Transverse colon (tissue), 4 donors: ENCODE measurements at places on chromosomes 1 and 21.

DNA sequence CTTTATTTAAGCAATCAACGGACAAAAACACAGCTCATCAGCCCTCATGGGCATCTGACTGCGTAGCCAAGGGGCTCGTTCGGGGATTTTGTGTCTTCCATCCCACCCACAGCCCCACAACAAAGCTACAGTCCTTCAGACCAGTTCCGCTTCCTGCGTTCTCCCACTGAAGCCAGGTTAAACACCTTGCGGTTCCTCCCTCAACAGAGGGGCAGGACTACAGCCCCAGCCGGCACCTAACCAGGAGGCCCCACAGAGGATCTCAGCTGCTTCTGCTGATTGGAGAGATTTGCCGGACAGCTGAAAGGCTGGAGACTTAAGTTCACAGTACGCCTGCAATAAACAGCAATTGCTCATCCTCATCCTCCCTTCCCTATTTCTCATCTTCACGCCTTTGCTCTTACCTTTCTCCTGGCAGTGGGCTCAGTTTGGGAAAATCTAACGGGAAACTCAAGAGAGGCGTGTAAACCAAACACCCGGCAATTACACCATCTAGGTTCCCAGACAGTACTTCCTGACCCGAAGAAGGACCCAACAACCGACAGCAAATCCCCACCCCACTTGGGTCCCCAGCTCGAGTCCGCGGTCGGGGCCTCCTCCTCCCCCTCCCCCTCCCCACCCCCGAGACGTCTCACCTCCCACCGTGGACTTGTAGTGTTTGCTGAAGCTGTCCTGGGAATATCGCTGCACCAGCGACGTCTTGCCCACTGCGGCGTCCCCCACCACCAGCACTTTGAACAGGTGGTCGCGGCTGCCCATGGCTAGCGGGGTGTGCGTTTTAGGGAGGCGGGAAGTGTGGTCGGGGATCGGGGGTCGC lies 876 bp downstream of the RAB29 start:
- peak overlapping the region; percentile 54 for H3K4me3 ChIP-seq
- peak; percentile 40 for DNase-seq
- no peaks in the 10 kb centered on the region for H3K27me3 ChIP-seq
- peak overlapping the region; percentile 78 for H3K27ac ChIP-seq

DNA sequence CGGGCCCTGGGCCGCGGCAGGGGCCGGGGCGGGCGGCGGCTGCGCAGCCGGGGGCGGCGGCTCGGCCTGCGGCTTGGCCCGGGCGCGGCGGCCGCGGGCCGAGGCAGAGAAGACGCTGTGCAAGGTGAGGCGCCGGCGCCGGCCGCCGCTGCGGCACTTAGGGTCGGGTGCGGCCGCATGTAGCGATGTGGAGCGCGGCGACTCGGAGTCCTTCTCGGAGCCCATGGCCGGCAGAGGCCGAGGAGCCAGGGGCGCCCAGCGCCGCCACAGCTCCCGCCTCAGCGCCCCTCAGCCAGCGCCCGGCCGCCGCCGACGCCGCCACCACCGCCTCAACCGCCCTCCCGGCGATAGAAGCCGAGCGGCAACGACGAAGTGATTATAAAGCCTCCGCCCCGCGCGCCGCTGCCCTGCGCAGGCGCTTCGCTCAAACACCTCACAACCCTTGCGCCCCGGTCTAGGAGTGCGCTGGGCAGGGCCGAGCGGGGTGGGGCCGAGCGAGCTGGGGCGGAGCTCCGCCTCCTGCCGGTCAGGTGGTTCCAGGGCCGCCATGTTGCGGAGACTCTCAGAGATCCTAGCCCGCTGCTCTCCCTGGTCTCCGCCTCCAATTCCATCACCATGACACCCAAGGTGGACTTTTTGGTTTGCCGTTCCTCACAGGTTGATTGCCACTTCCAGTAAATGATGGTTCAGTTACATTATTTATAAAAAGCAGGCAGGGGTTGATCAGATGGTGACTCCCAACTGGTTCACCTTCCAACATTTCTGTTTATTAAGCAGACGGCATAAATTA lies at the start of gene RNF19B:
Gene RNF19B, minus strand, starts transcription at position 349 of the 790 bp plus-strand sequence. Its CDS starts 124 bp downstream, at position 225.
- peak; percentile 97 for DNase-seq
- H3K4me3 ChIP-seq, result peak within 1 kb of the TSS; percentile 93
- no peaks in the 10 kb centered on the region for H3K36me3 ChIP-seq
- H3K27ac ChIP-seq, result peak within 1 kb of the TSS; percentile 97

DNA sequence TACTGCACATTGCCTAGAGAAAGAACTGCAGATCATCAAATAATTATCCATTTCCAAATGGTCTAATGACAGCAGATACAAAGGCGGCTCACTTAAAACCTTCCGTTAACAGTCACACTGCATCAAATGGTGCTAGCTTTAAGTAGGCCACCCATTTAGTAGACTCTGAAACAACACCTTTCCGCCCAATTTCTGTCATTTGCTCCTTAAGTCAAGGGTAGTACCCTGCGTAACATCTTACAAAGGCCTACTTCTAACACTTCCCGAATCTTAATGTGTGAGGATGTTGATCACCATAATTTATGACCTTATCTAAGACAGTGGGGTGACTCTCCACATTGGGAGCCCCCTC lies 692 bp upstream of the RALGPS2 start:
- no peaks in the 10 kb centered on the region for H3K36me3 ChIP-seq
- no peaks in the 10 kb centered on the region for H3K27me3 ChIP-seq
- peak overlapping the region; percentile 98 for H3K4me3 ChIP-seq
- peak overlapping the region; percentile 91 for H3K27ac ChIP-seq

- H3K27me3 ChIP-seq, result no peaks in the 10 kb centered on the region
- no peak overlapping the region for H3K4me3 ChIP-seq
- peaks cover 4% of the 10 kb centered on the region for H3K36me3 ChIP-seq
These were observed 58.3 kb downstream of the MACF1 start for GRCh38 chr1:39262802-39263201.

DNA sequence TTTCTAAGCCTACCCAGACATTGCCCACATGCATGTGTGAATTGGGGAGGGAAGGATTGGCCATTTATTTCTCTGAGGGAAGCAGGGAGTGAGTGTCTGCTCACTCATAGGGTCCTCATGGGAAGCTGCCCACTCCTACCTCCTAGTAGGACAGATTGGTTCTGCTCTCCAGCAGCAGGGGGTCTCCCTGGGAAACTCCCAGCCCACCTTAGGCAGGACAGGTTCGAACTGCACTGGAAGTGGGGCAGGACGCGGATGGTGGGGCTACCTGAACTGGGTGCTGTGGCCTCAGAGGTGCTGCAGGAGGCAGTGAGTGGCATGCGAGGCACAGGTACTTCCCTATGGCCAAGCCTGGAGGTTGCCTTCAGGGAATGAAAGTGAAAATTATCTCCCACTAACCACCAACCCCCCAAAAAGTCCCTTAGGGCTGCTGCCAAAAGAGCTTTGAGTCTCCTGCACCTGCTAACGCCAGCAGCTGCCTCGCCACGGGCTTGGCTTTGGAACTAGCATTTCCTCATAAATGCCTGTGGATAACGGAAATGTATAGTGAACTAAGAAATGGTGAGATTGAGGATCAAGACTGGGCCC lies 157.0 kb upstream of the COA6 start:
- H3K36me3 ChIP-seq, result no peaks in the 10 kb centered on the region
- peaks cover 55% of the 10 kb centered on the region for H3K27me3 ChIP-seq
- H3K4me3 ChIP-seq, result no peak overlapping the region
- peaks cover 9% of the 10 kb centered on the region for H3K4me1 ChIP-seq

DNA sequence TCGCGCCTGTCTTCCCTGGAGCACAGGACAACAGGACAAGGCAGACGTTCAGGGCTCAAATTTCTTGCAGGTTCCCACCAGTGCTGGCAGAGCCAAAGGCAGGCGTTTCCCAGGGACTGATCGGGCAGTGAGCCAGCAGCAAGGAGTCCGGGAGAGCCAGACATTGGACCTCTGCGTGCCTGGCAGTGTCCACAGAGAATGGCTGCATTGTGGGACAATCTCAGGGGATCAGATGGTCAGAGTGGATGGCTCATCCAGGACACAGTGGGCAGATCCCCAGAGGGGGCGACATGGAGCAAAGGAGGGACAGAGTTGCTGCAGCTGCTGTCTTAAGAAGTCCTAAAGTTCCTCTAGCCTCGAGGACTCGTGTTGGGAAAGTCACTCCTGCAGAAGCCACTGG lies 4.6 kb downstream of the TMEM63A start:
- peak overlapping the region; percentile 93 for H3K27ac ChIP-seq
- peaks cover 66% of the 10 kb centered on the region for H3K4me1 ChIP-seq
- DNase-seq, result peak; percentile 67
- no peak overlapping the region for H3K4me3 ChIP-seq
- peaks cover 17% of the 10 kb centered on the region for H3K36me3 ChIP-seq

DNA sequence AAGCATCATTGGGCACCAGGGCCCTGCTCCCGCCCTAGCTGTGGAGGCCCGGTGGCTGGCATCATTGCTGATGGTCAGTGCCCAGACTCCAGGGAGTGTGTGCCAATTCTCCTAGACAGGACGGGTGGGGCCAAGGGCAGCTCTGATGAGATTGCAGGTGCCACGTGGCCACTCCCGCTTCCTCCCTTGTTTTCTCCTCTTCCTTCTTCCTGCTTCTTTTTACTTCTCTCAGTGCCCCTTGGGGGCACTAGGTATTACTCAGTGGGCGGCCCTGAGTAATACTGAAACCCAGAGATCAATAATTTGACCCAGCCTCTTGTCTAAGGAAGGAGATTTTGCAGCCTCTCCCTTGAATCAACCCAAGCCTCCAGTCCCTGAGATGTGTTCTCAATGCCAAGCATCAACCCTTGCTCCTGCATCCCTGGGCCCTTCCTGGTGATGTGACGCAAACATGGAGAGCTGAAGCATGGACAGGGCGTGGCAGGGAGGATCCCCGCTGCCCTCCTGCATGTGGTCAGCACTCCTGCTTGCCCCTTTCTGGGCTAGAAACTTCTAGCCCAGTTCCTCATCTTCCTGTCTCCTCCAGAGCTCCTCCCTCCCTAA lies 32.4 kb downstream of the CDK18 start:
- no peaks in the 10 kb centered on the region for H3K4me1 ChIP-seq
- no peak overlapping the region for H3K27ac ChIP-seq
- H3K36me3 ChIP-seq, result no peaks in the 10 kb centered on the region
- no peaks in the 10 kb centered on the region for H3K27me3 ChIP-seq
- no peak overlapping the region for H3K4me3 ChIP-seq
